ENCODE measurements at places on chromosomes 5 and 9.

- DNase-seq = no peak
Measured at GRCh38 chr5:59921816-59922215, 28.3 kb upstream of the PDE4D start.

GRCh38 chr9:96073531-96074480 is 198.3 kb downstream of the ERCC6L2 start:
- DNase-seq = no peak

GRCh38 chr9:125701351-125701750 is 5.7 kb downstream of the MAPKAP1 start:
- peak; percentile 79 for DNase-seq

GRCh38 chr5:100900796-100901781 is 2.0 kb downstream of the ST8SIA4 start:
- DNase-seq = peak; percentile 65

- no peak for DNase-seq
Measured at GRCh38 chr9:108812396-108813025, 43.3 kb downstream of the ACTL7B start.

DNA sequence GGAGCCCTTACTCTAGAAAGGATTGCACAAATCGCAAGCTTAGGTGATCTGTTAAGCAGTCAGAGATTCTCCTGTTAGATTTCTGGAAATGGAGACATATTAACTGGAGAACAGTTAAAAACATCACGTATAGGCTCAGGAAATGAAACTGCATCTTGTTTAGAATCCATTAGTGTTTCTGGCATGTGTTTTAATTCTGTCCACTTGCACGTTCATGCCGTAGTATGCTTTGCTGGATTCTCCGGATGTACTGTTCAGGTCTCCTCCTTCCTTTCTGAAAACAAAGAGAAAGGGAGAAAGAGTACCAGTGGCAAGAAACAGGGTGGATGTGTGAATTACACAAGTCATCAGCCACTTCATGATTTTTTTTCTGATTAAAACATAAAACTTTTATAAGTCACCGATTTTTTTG is 2.5 kb upstream of the RGMB start:
- DNase-seq = no peak

- DNase-seq = peak; percentile 25
Measured at GRCh38 chr9:37324261-37324683, 98.2 kb upstream of the GRHPR start.

DNA sequence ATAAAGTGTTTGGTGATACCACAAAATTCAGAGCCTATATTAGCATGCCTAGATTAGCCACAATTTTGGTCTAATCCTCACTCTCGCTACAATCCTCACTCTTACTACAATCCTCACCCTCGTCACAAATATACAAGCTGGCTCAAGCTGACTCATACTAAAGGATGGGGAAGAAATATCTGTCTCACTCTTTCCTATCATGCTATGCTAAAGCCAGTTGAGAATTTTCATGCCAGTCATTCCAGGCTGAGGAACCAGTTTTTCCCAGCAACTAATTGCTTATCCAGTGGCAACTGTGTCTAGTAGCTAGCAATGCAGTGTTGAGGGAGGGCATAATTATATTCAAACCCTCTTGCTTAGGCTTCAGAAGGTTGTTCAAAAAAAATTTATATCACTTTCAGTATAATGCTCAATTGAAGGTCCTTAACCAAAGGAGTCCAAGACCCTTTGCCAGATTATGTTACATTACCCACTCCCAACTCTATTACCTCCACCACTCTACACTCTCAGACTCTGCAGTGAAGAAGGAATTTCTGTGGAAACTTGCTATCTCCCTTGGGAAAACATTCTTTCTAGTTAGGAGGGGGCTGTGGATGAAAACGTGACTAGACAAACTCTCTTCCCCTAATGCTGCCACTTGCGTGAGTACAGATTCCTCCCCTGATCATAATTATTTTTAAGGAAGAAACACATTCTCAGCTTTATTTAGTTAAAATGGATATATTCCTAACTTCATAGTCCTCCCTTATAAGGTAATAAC is 810.3 kb upstream of the ACO1 start:
- peak; percentile 38 for DNase-seq

DNA sequence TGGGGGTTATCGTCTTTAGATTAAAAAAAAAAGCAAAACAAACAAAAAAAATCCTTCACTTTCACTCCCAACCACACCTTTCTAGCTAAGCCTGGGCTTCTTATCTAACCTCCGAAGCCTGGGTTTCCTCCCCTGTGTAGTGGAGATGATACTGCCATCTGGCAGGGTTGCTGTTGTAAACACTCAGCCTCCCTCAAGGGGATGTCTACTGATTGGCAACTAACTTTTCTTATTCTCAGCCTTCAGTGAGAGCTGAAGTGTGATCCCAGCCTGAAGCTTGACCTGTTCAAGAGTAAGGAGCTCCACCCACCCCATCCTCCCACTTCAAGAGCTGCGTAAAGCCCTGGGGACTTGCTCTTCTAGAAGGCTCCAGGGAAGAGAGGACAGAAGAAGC is 21.5 kb upstream of the WWC1 start:
- no peak for DNase-seq

- DNase-seq = no peak
Measured at GRCh38 chr9:112332674-112332976, 794 bp downstream of the PTBP3 start.

GRCh38 chr5:160169326-160169725 is 50.1 kb upstream of the PWWP2A start:
- DNase-seq = peak; percentile 97

DNA sequence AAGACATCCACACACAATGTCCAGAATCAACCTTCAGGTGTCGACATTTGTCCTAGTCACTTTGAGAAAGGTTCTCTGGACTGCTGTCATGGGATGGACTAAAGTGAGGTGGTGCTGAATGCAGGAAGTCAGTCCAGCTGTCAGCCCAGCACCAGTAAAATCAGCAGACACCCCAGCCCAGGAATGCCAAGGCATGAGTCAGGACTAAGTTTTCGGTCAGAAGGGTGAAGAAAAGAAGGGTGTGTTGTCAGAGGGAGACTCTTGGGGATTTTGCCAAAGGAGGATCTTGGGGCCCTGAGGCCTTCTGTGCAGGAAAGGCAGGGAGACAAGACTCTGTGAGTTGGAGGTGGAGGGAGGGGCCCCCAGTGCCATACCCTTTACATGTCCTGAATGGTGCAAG is 69.0 kb upstream of the XPA start:
- peak; percentile 78 for DNase-seq

- DNase-seq = peak; percentile 81
Measured at GRCh38 chr5:53479590-53480415, 626 bp upstream of the FST start.

- no peak for DNase-seq
Measured at GRCh38 chr5:8060953-8061429, 192.0 kb downstream of the MTRR start.

DNA sequence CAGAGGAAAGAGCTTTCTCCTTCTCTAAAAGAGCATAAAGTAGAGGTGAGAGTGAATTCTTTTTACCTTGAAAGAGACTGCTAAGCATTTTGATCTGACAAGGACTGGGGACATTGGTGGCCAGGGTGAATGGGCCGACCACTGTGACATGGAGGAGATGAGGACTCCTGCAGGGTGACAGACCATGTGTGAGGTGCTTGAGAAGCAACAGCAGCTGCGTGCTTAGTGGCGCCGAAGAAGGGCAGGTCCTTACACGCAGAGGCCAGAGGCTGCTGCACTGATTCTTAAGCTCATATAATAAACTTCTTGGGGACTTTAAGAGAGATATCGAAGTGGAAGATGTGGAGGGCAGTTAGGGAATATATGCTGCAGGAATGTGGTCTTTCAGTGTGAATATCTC is 8.7 kb upstream of the JAKMIP2 start:
- no peak for DNase-seq

- DNase-seq = no peak
Measured at GRCh38 chr5:11385901-11386293, 518.3 kb downstream of the CTNND2 start.

DNA sequence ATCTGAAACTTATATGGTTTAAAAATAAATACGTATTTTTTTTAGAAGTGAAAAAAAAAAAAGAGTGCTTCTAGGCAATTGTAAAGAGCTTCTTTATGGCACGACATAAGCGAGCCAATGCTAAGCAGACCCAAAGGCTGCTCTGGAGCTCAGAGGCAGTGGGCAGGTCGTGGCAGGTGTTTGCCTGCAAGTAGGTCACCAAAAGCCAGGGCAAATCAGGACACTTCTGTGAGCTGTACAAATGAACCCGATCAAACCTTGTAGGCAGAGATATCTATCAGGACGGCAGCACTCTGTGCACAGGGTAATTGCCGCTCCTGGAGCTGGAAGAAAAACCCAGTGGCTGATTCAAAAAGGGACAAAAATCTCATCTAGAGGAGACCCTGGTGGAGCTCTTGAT is 75.9 kb downstream of the IRX2 start:
- no peak for DNase-seq

- DNase-seq = no peak
Measured at GRCh38 chr5:57509501-57510260, 27.1 kb upstream of the ACTBL2 start.

DNA sequence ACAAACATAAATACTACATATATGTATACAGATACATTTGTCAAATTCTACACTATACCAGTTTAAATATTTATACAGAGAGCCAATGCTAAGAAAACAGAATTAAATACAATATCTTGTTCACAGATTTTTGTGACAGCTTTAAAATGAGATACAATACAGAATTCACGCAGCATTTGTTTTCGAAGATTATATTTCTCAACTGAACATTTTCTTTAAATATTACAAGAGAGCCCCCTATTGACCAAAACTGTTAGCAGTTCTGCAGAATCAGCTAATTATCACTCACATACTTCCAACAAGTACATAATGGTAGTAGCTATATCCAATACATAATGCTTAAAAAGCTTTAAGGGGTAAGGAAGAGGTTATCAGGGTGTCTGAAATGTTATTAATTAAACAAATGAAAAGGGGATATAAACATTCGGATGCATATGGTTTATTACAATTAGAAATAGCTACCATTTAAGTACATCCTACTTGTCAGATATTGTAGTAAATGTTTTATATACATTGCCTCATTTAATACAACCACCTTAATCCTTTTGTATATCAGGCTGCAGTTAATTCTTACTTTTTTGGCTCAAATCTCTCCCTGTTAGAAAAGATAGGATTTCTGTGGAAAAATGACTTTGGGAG is 31.7 kb downstream of the ZDHHC21 start:
- DNase-seq = peak; percentile 19

GRCh38 chr5:115471345-115472063 is 73.1 kb downstream of the FEM1C start:
- DNase-seq = no peak

DNA sequence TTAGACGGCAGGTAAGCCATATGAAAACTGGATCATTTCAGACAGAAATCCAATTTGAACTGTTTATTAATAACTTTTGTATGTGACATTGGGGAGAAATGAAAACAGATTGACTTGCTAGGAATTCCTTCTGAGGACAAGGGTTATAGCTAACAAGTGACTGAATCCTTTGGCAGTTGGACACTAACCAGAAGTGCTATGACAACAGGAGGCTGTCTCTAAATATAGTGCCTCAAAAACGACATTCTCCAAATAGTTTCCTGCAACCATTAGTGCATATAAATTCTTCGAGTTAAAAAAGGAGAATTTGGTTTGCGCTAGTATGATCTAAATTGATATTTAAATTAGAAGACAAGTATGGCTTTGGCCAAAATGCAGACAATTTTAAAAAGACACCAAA is 338.6 kb downstream of the PTPRD start:
- DNase-seq = peak; percentile 72

DNA sequence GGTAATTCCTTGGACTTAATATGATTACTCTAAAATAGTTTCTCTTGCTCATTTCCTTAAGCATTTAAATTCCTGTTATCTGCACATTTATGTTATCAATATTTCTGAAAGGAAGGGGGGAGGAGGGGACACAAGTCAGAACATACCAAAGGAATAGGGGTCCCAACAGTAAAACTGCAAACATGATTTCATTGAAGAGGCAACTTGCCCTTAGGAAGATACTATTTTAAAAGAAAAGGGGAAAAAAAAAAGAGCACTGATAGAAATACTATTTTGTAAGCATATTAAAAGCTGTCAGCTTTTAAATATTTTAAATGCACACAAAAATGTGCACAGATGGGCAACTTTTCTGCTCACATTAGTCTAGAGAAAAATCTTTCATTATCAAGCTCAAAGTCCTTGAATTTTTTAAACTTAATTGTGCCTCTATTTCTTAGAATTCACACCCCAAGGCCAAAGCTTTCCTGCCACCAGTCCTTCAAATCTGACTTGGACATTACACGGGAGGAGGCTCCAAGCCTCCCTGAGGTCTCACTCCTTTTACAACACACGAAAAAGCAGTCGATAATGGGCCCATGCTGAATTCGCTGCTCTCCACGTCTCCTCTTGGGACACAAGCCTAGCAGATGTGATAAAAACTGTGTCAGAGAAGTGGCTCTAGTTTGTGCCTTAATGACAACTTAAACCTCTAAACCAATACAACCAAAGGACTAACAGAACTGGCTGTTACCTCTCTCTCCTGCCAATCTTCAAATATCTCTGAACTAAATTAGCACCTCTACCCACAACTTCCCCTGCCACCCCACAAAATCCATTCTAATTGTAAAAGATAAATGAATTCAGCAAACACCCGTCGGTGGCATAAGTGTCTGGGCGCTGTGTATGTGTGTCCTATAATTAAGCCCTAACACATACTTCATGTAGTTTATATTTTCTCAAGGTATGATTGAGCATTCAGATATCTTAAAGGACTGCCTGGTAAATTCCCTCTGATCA is 154.3 kb downstream of the DENND1A start:
- no peak for DNase-seq

GRCh38 chr9:131028221-131028884 is 19.4 kb downstream of the LAMC3 start:
- DNase-seq = no peak

DNA sequence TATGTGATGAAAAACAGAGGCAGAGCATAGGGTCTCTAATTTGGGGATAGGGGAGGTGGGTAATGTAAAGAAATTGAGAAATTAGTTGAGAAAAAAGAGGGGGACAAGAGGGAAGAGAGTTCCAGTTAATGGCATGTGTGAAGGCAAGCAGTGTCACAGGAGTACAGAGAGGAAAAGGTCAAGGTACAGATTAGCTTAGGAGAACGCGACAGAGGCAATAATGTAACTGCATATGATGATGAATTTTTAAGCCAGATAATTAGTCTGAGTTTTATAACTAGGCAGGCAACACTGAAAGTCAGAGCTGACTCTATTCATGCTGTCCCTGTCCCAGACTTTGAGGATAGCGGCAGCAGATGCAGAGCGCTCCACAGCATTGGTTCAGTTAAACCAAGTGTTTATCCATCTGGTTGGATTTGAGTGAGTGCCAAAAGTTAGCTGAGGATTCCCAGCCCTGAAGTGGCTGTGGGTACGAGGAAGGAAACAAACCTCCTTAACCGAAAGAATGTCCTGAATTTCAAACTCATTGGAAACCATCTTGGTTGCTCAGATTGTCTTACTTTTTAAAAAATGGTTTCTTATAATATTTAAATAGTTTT is 315.2 kb downstream of the ARHGAP26 start:
- DNase-seq = peak; percentile 61

GRCh38 chr5:63262185-63262981 is 683.8 kb downstream of the LRRC70 start:
- DNase-seq = peak; percentile 75

DNA sequence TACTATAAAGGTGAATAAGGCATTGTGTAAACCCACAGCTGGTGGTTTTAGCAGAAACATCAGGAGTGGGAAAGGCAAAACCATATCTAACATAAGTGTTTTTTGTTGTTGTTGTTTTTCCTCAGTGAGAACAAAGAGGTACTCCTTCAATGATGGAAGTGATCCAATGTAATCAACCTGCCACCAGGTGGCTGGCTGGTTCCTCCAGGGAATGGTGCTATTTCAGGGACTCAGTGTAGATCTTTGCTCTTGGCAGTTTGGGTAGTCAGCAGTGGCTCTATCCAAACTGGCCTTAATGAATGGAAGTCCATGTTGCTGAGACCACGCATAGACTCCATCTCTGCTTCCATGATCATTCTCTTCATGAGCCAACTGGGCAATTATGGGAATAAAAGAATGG is 10.8 kb downstream of the DMRTA1 start:
- no peak for DNase-seq
